Activated CD4-positive, alpha-beta T cell treated with anti-CD3 and anti-CD28 coated beads, Interleukin-10, Interleukin-2, amounts not matched to agents 100 ng/mL and 50 ng/mL, durations not matched to agents 16 hours and 8 hours (primary cell): ENCODE measurements at places on chromosomes 5 and 9.

DNA sequence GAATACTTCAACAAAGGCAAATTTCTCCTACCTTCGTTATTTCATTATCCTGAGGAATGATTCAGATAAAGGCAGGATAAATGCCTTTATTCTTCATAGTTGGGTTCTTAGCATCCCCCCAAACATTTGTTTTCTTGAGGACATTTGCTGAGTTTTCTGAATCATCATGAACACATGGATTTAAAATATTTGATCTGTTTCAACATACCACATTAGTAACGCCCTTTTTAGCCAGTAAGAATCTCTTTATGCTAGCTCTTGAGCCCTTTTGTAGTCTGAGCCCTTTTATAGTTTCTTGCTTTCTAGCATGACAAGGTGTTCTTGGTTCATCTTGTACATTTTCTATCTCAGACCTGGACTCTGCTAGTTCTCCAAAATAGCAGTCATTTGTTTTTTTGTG lies 27.9 kb downstream of the SKIC3 start:
- DNase-seq = no peak

DNA sequence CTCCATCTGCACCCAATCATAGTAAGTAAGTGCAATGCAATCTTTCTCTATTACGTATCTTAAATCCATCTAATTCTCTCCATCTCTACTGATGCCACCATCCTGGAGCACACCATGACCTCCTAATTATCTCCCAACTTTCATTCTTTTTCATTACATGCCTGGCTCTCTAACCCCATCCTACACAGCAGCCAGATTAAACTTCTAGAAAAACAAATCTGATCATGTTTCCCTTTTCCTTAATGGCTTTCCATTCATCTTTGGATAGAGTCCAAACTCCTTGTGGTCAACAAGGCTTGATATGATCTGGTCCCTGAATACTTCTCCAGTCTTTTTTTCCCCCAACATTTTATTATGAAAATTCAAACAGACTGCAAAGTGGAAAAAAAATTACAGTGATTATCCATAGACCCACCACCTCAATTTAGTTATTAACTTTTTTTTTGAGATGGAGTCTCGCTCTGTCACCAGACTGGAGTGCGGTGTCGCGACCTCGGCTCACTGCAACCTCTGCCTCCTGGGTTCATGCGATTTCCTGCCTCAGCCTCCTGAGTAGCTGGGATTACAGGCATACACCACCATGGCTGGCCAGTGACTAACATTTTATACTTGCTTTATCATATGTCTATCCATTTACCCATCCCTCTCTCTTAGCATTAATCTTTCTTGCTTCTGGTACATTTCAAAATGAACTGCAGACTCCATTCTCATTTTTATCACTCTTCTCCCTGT lies 5.2 kb downstream of the PPP2R2B start:
- no peak for DNase-seq

DNA sequence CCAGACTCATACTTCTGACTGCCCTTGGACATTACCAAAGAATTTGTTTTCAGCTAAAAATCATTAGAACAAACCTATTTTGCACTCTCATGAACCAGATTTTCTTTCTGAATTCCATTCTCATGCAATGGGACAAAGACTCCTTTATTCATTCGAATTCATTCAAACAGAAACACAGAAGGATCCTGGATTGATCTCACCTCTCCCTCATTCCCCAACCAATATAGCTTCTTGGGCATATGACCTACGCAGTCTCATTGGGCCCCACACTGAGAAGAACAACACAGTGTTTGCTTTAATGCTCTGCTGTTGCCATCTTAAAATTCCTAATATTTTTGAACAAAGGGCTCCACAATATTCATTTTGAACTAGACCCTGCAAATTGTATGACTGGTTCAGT lies 392.4 kb downstream of the CTNND2 start:
- no peak for DNase-seq

DNA sequence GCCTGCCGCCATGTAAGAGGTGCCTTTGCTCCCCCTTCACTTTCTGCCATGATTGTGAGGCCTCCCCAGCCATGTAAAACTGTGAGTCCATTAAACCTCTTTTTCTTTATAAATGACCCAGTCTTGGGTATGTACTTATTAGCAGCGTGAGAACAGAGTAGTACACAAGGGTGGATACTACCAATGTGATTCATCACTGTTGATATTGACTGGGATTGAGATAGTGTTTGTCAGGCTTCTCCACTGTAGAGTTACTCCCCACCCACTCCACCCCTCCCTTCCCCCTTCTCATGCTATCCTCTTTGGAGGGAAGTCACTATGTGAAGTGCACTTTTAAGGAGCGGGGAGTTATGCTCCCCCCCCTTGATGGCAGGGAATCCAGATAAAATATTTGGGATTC lies 11.4 kb upstream of the CRHBP start:
- DNase-seq = no peak

DNA sequence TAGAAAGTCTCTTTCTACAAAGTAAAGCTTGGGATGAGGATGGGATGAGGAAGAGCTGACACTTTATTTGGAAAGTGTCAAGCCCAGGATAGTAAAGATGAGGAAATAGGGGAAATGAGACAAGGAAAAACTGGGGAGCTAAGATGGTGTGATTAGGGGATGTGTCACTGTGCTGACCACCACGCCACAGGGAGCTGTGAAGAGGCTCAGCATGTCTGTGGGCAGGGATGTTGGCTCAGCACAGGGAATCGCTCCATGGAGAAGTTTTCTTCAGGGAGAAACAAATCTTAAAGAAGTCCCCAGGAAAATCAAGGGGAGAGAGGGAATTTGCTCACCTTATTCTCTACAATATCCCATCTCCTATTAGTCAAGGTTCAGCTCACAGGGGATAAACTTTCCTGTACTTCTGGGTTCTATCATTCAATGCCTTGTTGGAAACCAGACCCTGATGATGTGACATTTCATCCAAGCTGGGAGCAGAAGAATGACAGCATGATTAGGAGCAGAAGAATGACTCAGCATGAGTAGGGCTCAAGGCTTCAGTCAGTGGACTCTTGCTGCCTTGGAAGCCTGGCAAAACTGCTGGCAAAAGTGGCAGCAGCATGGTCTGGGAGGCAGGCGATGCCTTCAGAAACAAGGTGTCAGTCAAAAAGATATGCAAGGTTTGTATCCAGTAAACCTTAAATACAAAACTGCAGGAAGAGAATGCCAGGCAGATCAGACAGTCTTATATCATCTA lies 4.9 kb downstream of the HSPB3 start:
- no peak for DNase-seq

DNA sequence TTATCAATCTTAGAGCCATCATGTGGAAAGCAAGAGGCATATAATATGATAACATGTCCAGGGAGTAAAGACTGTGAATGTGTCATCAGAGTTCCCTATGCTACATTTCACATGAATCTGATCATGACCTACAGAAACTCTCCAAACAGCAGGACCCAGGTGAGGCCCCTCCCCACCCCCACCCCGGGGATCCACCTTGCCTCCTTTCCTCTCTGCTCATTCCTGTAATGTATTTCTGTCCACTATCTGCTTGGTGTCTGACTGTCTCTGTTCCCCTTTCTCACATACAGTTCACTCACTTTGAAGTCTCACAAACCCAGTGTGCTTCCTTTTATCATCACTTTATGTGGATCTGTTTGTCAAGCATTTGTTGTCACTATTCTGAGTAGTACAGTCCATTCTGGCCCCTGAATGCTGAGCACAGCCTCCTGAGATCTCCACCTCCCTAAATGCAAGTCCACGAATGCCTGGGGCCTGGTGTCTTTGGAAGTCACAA lies 76.4 kb upstream of the SMARCA2 start:
- DNase-seq = no peak

DNA sequence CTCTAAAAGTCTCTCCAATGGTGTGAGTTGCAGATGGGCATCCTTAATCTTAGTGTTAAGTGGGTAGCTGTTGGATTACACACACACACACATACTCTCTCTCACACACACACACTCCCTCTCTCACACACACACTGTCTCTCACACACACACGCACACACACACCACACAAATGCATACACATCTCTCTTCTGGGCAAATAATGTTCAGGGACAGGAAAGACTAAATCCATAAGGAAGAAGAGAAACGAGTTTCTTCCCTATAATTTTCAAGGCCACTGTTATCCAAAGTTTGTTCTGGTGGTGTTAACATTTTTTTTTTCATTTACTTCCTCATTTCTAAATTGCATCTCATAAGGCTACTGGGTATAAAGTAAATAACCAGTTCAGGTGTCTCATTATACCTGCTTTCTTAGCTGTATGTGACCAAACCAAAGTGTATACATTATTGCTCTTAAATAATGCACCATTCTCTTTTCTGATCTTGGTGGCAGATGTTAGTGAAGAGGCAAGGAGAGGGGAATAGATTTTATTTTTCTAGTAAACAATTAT lies 22.5 kb upstream of the CCNH start:
- DNase-seq = no peak

DNA sequence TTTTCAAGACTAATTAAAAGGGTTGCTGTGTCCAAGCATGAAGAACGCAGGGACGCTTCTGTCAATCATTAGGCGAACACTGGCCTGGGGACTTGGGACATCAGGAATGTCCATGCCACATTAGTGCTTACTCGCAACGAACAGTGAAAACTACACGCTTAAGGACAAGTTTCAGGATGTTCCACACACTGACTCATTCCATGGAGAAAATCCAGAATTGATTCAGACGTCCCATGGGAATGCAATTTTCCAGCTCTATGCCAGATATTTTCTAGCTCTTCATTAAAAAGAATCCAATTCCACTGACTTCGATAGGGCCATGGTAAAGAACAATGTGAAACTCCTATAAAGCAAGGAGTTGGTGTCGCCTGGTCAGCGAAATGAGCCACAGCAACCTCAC lies 98.2 kb downstream of the CAMSAP1 start:
- DNase-seq = no peak

- no peak for DNase-seq
Measured at GRCh38 chr9:114344692-114345091, 15.0 kb downstream of the ORM2 start.

- DNase-seq = no peak
Measured at GRCh38 chr9:115739096-115739875, 414.3 kb upstream of the PAPPA start.

- DNase-seq = no peak
Measured at GRCh38 chr9:19640014-19640413, 148.8 kb downstream of the SLC24A2 start.

DNA sequence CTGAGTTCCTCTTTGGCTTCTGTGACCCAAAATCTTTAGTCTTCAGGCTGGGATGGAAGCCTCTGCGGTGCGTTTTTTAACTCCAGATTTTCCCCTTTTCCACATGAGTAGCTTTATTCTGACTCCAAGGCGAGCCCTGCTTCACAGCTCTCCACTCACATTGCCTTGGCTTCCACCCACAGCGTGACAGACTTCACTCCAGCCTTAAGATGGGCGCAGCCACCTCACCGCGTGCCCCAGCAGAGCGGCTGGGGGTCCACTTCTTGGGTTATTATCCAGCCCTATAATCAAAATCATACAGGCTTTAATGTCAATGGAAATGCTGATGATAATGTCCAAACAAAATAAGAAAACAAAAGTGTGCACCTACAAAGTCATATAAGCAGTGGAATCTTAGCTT lies 1.2 kb downstream of the EXOC3 start:
- DNase-seq = no peak

DNA sequence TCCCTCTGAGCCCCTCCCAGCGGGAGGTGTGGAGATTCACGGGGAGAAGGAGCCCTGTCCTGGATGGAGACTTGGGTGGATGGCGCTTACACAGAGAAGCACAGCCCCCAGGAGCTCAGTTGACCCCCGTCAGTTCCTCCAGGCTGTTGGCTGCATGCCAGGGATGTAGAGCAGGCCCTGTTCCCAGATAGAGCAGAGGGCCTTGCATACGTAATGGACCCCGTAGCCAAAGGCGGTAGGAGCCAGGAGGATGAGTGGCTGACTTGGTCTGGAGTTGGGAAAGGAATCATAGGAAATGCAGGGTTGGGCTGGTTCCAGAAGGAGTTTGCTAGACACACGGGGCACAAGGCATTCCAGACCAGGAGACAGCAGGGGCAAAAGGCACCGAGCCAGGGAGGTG lies 2.5 kb downstream of the PMPCA start:
- DNase-seq = no peak

DNA sequence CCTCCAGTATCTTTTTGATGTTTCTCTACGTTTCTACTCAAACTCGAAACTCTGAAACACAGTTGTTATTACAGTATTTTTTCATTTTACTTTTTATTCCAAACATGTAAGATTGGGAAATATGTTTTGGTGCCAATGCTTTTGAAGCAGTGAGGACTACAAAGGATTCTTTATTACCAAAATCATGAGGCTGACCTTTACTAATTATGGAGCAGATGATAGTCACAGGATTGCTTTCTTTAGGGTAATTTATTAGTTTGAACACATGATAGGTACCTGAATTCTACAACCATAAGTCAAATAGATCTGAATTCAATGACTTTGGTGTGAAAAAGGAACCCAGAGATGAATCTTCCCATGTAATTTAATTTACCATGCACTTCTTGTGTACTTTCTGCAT lies 2015.1 kb upstream of the C9orf72 start:
- DNase-seq = no peak

GRCh38 chr5:83069096-83069799 lies 7.9 kb downstream of the TMEM167A start:
- DNase-seq = no peak

- DNase-seq = no peak
Measured at GRCh38 chr5:115194676-115195075, 25.0 kb upstream of the TRIM36 start.

GRCh38 chr9:15543047-15543813 lies 9.6 kb upstream of the CCDC171 start:
- DNase-seq = no peak

- DNase-seq = peak; percentile 28
Measured at GRCh38 chr5:122415030-122415800, 103.2 kb downstream of the SNCAIP start.

- no peak for DNase-seq
Measured at GRCh38 chr9:73923796-73924195, 573.3 kb upstream of the RORB start.

- DNase-seq = no peak
Measured at GRCh38 chr9:6498982-6499381, 86.0 kb downstream of the UHRF2 start.

DNA sequence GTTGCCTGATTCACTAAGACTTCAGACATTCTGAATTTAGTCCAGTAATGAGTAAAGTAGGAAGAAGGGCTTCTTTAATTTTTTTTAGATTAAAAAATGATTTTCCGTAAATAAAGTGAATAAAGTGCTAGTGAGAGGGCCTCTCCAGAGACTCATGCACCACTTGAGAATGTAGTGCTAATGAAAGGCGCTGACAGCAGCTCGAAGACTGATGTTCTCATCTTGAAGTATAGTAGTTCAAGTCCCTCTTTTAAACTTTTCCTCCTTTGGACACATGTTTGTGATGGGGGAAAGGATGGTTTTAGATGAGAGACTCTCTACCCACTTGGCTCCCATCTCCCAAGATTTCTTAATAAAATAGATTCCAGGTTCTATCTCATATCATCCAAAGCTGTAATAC lies 48.5 kb downstream of the G3BP1 start:
- DNase-seq = no peak

DNA sequence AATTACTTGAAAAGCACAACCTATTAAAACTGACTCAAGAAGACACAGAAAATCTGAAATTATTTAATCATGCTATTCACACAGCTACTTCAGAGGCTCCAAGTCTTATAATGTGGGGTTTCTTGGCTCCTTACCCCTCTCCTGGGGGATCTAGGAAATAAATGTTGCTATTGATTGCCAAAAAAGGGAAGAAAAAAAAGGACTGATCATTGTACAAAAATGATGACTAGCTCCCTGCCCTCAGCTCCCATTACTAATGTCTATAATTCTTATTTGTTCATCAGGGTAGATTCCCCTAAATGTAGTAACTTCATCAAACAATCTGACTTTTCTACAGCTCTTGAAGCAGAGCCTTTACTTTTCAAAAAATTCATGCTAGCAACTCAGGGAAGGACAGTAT lies 3.3 kb upstream of the SMC5 start:
- DNase-seq = no peak

GRCh38 chr5:95644351-95645042 lies 2.1 kb upstream of the RFESD start:
- DNase-seq = peak; percentile 77
